ENCODE measurements at places on chromosomes 3 and 15.

DNA sequence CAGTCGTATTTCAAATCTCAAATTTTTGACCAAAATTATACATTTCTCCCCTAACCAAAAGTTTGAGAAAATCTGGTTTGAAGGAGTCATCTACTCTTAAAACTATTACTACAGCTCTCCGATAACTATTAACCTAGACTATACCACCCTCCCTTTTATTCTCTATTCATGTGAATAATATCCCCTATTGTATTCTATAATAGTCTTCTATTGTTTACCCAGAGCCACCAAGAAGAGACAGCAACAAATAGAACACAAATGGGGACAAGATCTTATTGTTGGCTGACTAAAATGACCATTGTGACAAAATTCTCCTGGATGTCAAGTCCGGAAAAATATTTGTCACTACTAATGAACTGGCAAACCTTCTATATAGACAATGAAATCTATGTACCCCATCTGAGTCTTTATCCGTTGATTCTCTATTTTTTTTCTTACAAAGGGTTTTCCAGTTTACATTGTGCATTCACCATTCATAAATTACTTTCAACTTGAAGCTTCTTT lies 618.0 kb downstream of the CADM2 start:
- no peak for DNase-seq

- DNase-seq = no peak
Measured at GRCh38 chr3:156732715-156733421, 58.5 kb downstream of the TIPARP start.

GRCh38 chr15:71728881-71729280 lies 81.5 kb upstream of the NR2E3 start:
- DNase-seq = no peak

DNA sequence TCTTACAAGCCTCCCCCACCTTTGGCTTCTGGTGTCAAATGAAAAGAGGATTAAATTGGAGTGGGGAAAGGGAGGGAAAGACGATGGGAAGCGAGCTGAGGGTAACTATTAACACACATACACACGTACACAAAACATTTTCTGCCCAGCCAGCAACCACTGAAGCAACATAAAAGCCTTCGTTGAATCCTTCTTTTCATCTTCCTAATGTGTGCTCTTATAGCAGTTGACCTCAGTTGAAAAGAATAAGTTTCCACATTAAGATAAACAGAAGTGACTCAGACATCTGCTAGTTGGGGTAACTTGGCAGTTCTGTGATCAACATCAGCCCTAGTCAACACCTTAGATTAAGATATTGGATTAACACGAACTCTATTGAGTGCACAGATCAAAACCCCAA lies 558.5 kb downstream of the MECOM start:
- no peak for DNase-seq

DNA sequence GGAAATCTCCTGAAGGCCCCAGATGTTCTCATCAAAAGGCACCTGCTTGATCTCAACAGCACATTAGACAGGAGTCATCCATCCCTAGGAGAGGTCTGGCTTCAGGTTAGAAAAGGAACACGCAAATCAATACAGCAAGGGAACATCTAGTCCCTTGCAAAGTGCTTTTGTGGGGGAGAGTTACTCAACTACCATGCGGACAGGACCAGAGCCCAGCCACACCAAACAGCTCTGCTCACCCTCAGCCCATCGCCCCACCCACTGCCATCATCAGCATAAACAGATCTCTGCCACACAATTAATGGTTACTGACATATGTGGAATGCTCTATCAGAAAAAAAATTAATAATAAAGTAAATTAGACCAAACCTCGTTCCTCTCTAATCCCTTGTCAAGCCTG lies 85.6 kb downstream of the MYLK start:
- no peak for DNase-seq

GRCh38 chr15:82306791-82307713 lies 42.2 kb downstream of the GOLGA6L10 start:
- DNase-seq = no peak

DNA sequence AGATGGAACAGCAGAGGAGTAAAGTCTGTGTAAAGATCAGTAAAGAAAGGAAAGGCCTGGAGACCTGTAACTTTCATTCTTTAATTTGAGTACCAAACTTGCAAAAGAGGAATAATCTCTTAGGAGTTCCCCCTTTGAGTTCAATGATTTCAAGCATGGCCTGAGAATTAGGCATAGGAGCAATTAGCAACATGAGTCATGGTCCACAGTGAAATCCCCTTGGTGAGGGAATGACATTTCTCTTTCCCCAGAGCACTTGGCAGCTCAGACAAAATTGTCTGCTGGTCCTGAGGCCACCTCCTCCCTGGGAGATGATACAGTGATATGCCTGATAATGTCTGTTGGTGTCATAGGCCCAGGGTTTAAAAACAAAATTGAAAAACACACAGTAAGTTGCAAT lies 81.4 kb upstream of the CRBN start:
- no peak for DNase-seq

DNA sequence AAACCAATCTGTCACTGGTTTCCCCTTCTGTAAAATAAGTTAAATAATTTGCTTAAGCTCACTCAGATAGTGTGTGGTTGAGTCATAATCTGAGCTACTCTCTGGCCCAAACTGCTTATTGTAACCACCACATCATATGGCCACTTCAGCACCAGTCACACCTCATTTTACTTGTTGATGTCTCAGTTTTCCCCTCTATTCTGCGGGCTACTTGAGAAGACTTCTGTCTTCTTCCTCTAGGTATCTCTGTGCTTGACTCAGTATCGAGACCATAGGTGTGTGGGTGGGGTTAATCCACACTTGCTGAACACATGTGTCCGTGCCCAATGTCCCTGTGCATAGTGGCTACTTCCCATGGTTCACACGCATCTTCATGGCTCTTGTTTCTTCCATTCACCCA lies 32.9 kb downstream of the CRYGS start:
- DNase-seq = no peak

DNA sequence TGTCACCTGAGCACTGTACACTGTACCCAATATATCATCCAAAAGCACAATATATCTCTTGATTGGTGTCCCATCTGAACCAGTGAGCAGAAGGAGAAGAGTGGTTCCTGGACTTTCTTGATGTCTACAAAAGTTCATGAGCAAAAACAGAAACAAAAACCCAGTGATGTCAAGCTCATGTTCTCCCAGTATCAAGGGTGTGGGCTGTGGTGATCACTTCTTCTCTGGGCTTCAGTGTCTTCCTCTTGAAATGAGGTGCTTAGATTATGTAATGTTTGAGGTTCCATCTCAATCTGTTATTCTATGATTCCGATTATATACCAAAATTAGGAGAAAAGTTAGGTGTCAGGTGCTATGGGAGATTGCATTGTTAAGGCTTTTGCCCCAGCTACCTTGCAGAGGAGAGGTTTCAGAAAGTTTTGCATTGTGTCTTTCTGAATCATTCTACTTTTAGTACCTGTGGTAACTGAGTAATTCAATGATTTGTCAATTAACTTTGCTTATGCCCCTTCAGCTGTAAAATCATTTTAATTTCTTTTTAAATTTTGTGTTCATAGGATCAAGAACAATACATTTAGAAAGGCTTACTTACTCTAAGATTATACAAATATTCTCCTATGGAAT lies 122.0 kb upstream of the EOMES start:
- DNase-seq = no peak

DNA sequence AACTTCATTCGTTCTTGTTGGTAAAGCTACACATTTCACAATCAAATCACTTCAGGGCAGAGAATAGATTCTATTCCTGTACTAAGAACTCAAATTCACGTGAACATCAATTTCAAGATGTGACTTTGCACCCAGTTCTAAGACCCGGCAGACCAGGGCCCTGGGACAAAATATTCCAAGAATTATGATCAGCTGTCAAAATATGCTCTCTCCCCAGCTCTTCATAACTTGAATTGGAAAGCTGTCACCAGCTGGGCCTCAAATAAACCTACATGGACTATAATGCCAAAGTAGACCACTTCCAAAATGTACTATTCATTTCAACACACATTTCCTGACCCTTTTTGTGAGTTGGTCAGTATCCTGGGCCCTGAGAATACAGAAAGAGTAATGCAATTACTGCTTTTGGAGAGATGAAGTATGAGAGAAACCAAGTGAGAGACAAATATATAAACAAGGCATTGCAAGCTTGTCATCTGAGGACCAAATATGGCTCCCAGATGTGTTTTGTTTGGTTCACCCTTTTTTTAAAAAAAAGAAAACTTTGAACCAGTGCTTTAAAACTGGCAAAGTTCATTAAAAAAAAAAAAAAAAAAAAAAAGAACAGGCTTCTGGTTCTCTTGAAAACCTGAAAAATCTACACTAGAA lies 14.9 kb downstream of the MAGI1 start:
- DNase-seq = no peak

DNA sequence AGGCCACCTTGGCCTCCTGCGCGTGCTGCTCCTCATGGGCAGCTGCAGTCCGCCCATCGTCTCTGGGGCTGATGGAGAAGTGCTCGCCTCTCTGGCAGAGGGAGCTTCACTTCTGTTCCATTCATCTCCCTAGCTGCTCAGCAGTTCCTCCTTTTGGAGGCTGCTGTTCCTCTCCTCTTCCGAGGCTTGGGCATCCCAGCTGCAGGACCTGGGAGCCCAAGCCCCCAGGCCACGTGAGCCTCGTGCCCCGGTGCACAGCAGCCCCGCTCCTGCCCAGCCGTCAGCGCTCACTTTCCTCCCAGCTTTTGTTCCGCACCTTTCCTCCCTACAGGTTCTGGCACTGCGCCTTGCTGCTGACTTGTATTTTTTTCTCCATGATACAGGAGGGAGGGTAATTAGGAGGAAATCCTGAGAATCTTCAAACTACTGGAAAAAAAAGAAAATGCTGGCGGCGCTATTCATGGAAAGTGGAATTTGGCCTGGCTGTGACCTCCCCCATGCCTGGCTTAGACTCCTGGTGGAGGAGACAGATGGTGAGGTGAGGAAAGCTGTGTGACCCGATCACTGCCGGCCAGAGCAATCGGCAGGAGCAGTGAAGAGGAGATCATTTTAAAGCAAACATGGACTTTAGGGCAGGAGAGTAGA lies 210.1 kb downstream of the CHST2 start:
- DNase-seq = no peak

Measured in T1000 (cell line).